ENCODE measurements at places on chromosomes 7 and 10.

- no peak for DNase-seq
These were observed 159.4 kb downstream of the GRID1 start for GRCh38 chr10:86207226-86207625.

GRCh38 chr10:89440226-89441009, 26.1 kb downstream of the IFIT5 start:
- no peak for DNase-seq

DNA sequence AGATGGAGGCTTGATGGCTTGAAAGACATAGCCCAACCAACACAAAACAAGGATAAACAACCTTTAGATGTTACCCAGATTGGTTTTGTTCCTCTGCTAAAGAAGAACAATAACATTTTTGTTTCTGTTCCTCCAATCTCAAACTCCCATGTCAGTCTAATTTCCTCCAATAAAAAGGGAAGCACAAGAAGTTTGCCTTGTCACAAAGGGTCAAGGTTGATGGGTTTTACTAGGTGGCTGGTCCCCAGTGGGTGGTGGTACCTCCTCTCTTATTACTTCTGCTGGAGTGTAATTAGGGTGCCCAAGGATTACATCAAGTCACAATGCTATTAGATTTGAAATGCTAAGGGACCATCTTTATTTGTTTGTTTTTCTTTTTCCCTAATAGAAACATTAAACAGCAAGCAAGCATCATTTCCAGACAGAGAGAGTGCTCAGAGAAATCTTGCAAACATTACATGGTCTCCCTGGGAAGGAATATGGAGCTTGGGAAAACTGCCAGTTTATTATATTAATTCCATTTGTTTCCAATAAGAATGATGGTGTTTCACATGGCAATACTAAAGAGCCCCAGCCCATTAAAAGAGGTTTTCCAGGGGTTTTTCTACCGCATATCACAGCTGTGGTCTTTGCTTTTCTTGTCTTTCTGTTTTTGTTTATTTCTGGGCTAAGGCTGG, 78.3 kb upstream of the AOAH start:
- no peak for DNase-seq

DNA sequence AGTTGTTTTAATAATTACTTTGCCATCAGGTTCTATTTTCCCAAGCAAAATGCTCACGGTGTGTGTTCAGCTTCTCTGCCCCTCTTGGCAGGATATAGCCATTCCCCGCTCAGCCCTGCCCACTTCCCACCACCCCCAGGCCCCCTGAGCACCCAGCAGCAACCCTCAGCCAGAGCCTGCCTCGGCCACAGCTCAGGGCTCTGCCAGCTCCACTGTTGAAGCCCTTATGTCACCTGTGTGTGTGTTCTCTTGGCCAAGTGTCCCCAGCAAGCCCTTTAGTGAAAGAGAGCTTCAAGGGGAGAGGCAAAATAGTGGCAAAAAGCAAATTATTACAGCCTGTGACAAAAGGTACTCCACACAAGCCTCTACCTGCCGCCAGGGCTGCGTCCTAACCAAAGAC, 275.3 kb downstream of the ADARB2 start:
- no peak for DNase-seq

GRCh38 chr7:88254721-88255424, 35.0 kb upstream of the SRI start:
- no peak for DNase-seq

DNA sequence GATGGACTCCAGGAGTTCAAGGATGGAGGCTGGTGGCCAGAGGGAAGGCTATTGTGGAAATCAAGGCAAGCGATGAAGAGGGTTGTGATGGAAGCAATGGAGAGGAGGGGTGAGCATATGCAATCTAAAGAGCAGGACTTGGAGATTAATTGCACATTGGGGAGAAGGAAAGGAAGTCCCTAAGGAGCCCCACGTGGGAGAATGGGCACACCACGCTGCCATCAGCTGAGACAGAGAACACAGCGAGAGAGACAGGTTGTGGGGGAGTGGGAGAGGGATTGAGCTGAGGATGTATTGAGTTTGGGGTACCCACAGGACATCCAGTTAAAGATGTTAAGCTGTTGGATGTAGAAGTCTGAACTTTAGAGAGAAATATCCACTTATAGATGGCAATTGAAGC, 73.6 kb downstream of the TMEM178B start:
- DNase-seq, result no peak

DNA sequence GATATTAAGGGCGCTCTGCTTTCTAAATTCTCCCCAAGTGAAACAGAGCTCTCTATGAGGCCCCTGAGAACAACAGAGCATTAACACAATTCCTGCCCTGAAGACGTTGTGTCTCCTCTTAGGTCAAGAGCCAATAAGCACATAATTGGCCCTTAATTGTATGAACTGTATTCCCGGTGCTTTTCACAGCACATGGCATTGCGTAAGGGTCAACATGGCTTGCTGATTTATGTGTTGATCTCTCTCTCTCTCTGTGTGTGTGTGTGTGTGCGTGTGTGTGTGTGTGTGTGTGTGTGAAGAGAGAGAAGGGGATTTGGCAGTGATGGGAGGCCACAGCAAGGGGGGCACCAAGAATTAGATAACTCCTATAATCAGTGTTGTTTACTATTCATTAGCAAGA, 40.5 kb downstream of the LYZL1 start:
- DNase-seq, result no peak

DNA sequence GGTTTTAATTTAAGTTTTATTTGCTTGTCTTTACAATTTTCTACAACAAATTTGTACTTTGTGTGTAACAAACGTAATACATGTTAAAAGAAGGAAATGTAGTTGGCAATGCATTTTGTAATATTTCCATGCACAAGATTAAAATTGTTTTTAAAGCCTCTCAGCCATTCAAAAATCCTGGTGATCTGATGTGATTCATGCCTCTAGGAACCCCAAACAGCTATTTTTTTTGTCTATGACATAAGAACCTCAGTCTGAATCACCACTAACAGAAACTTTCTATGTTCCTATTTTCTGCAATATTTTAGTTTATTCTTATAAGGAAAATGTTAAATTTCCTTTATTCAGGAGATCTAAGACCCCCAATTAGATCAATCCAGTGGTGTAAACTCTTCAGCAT, 183.1 kb upstream of the YAE1 start:
- no peak for DNase-seq

DNA sequence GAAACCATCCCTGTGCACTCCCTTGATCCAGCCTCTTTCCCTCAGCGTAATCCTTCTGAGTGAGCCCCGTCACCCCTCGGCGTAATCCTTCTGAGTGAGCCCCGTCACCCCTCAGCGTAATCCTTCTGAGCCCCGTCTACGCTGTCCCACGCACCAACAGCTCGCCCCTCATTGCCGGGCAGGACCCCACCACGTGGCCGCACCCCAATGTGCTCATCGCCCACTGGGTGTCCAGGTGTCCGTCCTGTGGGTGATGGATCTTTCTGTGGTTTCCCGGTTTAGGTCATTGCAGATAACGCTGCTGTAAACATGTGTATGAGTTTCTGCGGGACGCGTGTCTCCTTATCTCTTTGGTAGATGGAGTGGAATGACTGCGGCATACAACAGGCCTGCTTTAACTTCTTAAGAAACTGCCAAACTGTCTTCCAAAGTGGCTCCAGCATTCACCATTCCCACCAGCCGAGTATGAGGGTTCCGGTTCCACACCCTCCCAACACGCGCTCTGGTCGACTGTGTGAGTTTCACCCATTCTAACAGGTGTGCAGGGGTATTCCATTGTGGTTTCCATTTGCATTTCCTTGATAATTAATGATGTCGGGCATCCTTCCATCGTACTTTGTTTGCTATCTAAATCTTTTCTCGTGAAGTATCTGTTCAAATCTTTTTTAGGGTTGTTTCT, 42.1 kb upstream of the NKX6-2 start:
- no peak for DNase-seq

GRCh38 chr10:100841528-100841927, 71.2 kb upstream of the SLF2 start:
- DNase-seq, result no peak

DNA sequence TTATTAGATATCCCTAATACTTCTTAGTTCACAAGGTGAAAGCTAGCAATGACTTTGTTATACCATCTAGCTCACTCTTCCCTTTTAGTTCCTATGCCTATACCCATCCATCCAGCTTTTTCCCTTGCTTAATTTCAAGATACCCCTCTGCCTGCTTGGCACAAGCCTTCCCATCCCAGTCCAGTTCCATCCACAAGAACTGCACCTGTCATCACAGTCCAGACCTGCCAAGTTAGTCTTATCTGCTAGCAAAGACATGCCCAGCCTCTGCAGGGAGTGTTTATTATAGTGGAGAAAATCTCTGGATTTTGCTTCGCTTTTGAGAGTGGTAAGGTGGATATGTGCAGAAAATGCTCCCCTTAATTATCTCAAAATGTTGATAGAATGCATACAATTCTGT, 158.2 kb downstream of the ST7 start:
- no peak for DNase-seq

GRCh38 chr10:37403776-37404175, 278.4 kb downstream of the ANKRD30A start:
- no peak for DNase-seq

GRCh38 chr10:3982746-3983442, 197.9 kb upstream of the KLF6 start:
- DNase-seq, result no peak

GRCh38 chr7:143417734-143418383, 9.2 kb upstream of the EPHA1 start:
- no peak for DNase-seq

DNA sequence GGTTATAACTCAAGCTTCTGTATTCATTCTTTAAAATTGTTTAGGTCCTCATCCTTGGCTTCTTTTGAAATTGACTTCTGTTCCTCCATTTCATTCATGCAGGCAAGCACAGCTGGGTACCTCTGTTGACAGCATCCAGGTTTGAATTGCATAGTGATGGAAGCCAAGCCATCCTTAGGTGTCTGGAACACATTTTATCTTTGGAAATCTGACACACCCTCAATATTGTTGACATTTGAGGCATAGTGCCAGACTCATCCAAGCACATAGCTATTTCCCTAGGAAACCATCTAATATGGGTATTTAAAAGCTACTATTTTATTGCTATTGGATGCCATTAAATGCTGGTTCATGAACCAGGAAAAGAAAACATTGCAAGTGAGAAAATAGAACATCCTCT, 142.1 kb upstream of the PTPRZ1 start:
- DNase-seq, result no peak

DNA sequence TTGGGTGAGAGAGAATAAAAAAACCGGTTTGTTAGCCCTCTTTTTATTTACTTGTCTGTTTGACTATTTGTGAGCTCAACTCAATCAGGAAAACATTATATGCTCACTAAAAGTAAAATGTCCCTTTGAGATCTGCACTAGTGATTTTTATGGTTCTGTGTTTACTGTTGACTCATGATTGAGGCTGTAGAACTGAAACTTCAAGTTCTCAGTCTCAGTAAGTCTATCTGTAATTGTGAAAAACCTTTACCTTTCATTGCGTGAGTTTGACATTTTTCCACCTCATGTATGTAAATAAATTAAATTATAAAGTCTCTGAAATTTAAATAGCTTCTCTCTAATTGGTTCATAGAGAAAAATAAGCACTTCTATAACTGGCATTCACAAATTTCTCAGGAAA, 17.0 kb upstream of the CASD1 start:
- no peak for DNase-seq

GRCh38 chr10:21347043-21347784, 178.3 kb downstream of the SKIDA1 start:
- DNase-seq, result no peak

DNA sequence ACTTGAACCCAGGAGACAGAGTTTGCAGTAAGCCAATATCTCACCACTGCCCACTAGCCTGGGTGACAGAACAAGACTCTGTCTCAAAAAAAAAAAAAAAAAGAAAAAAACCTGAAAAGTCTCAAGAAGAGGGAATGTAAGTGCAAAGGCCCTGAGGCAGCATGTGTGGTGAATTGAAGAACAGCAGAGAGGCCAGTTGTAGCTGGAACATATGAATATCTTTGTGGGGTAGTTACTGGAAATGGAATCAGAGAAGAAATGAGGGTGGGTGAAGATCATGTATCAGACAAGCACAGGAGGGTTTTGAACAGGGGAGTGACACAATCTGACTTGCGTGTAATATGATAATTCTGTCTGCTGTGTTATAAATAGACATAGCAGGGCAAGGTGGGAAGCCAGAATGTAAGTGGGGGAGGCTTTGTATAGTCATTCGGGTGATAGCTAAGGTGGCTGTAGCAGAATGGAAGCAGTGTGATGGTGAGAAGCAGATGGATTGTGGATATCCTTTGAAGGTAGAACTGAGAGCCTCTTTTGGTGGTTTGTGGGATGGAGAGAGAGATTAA, 45.3 kb upstream of the ITGA8 start:
- no peak for DNase-seq

- no peak for DNase-seq
These were observed 39.7 kb downstream of the AP5Z1 start for GRCh38 chr7:4815121-4815520.

GRCh38 chr7:112286250-112287086, 80.0 kb downstream of the ZNF277 start:
- no peak for DNase-seq

DNA sequence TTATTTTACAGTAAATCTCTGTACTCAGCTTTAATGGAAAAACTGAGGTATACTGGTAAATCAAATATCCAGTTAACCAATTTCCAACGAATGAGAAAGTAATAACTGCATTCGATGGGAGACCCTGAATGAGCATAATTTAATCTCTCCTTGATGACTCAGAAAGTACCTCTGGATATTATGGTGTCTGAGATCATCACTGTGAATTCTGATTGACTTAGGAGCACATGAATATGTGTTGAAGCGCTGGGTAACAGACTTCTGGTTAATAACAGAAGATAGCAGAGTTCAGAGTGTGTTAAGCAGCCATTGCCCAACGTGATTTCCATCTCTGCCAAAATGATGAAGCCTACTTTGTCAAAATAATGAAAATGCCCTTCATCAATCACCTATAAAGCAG, 116.6 kb downstream of the NRP1 start:
- no peak for DNase-seq

DNA sequence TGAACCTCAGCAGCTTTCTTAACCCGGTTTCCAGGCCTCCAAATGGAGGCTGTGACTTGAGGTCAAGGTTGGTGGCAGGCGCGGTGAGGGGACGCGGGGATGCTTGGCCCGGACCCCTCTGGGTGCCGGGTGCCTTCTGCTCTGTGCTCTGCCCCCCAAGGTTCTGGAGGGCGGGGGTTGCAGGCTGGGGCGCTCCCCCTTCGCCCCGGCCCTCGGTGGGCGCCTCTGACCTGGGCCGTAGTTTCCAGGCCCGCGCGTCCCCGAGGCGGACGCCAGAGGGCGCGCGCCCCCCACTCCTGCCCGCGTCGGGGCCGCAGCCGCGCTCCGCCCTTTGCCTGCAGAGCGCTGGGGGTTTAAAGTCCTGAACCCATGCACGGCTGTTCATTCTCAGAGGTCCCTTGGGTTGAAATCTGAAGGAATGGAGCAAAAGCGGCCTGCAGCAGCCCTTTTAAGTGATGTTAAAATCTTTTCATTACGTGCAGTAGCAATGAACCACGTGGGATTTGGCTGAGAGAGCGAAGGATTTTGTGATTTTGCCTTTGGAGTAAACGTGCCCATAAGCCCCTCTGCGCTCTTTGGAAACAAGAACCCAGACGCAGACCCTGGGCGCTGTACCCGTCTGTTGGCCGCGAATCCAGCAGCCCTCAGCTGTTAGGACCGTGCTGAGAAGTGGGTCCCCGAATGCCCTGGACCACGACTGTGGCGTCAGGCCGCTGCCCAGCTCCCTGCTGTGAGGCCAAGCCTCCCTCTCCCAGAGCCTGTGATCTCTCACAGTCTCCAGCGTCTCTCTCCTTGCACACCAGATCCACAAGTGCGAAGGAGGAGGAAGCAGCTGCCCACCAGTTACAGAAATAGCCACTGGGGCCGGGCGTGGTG, 135.0 kb downstream of the ACTR3B start:
- DNase-seq, result no peak

- DNase-seq, result no peak
These were observed 92.9 kb downstream of the DNAJB6 start for GRCh38 chr7:157429680-157430224.

Data from central memory CD4-positive, alpha-beta T cell (primary cell).